ENCODE measurements at places on chromosomes 16 and 17.

DNA sequence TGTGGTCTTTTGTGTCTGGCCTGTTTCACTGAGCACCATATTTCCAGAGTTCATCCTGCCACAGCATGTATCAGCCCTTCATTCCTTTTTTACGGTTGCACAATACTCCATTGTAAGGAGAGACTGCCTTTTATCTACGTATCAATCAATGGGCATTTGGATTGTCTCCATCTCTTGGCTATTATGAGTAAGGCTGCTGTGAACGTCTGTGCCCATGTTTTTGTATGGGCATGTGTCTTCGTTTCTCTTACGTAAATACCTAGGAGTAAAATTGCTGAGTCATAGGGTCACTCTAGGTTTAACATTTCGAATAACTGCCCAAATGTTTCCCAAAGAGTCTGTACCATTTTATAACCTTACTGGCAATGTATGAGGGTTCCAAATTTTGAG, 202.8 kb upstream of the FOXF1 start:
- DNase-seq = peak; percentile 37

DNA sequence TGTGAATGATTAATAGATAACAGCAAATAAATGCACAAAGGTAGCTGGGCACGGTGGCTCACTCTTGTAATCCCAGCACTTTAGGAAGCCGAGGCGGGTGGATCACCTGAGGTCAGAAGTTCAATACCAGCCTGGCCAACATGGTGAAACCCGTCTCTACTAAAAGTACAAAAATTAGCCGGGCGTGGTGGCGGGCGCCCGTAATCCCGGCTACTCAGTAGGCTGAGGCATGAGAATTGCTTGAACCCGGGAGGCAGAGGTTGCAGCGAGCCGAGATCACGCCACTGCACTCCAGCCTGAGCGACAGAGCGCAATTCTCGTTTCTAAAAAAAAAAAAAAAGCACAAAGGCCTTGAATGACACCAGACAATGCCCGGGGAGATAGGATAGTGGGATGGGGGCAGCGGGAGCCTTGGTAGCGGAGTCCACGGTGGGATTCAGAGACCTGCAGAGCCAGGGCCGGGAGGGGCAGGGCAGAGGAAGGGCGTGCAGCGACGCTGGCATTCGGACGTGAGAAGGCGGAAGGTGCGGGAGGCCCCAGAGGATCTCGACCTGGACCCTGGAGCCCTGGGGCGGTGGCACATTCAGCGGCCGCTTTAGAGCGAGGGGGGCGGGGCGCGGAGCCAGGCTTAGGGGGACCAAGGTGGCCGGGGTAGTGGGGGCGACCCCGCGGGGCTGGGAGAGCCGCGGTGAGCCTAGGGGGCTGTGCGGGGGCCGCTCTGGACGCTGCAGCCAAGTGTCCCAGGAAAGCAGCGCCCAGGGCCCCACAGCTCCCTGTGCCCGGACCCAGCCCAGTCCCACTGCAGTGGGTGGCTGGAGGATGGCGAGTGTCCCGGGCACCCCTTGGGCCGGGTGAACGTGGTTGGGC, 999 bp upstream of the FLYWCH2 start:
- no peak for DNase-seq

DNA sequence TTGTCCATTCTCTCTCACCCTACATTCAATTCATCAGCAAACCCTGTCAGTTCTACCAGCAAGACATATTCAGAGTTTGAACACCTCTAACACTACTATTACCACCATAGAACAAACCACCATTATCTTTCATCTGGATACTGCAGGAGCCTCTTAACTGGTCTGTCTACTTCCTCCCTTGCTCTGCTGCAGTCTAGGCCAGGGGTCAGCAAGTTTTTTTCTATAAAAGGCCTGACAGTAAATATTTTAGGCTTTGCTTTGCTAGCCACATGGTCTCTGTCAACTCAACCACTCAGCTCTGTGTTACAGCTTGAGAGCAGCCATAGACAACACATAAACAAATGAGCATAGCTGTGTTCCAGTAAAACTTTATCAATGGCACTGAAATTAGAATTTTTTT, 13.8 kb downstream of the KCTD19 start:
- DNase-seq = no peak

DNA sequence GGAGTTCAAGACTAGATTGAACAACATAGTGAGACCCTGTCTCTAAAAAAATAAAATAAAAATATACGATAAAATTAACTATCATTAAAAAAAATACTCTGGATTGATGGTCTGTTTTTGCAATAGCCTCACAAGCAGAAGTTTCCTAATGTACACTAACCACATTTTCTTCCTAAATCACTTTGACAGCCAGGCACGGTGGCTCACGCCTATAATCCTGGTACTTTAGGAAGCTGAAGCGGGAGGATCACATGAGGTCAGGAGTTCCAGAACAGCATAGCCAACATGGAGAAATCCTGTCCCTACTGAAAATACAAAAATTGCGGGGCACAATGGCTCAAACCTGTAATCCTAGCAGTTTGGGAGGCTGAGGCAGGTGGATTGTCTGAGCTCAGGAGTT, 64.7 kb downstream of the HELZ start:
- no peak for DNase-seq

- no peak for DNase-seq
Measured at GRCh38 chr17:65099475-65099874, 37.7 kb upstream of the RGS9 start.

Measured in foreskin keratinocyte (primary cell).